Stomach (tissue), 19 donors: ENCODE measurements at places on chromosomes 6 and 20. TPM values are rescaled to one million over a fixed set of nuclear protein-coding genes. Genes with fewer than 3 reads are reported as not detected.

MOXD1 gene
- total RNA-seq, result 4.5 TPM

HRH3 gene
- total RNA-seq, result not detected

HLA-DMA gene
- total RNA-seq, result 77.4 TPM

OR2B6 gene
- not detected for total RNA-seq

TREML1 gene
- not detected for total RNA-seq

GJA10 gene
- not detected for total RNA-seq

PRSS35 gene
- total RNA-seq, result not detected

SYCP2L gene
- not detected for total RNA-seq

PDE7B gene
- 0.29 TPM for total RNA-seq

DNA sequence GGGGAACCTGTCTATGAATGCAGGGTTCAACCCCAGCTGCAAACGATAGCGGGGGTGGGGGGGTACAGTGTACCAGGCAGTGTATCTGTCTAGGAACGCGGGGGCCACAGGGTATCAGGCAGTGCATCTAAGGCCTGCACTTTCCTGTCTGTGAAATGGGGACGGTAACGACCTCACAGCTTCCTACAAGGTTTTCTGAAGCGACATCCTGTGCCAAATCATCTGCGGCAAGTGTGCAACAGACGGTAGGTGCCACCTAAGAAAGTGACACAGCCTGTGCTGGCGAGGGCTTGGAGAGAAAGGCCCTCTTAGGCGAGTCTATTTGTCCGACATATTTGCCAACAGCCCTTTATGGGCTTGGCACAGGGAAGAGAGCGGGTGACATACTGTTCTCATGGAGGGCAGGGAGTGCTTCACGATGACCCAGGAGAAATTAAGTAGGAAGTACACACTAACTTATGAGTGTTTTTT is 3.8 kb downstream of the DIDO1 start:
- H3K27me3 ChIP-seq, result no peaks in the 10 kb centered on the region
- no peaks in the 10 kb centered on the region for H3K36me3 ChIP-seq
- peaks cover 84% of the 10 kb centered on the region for H3K4me1 ChIP-seq
- DNase-seq, result peak; percentile 43

- DNase-seq, result peak; percentile 76
- H3K36me3 ChIP-seq, result no peaks in the 10 kb centered on the region
- H3K4me1 ChIP-seq, result peaks cover 36% of the 10 kb centered on the region
- no peak overlapping the region for H3K4me3 ChIP-seq
- no peaks in the 10 kb centered on the region for H3K27me3 ChIP-seq
- H3K27ac ChIP-seq, result no peak overlapping the region
Observed at GRCh38 chr6:42898891-42899361, 16.9 kb upstream of the PTCRA start.

DNA sequence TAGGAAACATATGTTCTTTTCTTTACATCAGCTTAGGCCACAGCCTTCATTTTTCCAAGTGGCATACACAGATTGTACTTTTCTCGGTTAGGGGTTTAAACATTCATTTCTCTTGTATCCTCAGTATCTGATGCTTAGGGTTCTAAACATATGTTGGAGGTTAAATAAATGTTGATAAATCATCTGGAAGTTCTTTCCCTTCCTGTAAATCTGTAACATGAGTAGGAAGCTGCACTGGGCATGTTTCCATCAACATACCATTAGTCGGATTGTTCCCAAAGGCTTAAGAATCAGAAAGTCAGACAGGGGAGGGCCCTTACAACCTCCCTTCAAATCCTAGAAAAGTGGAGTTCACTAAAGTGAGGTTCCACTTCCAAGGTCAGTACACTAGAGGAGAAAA is 54.8 kb upstream of the BCLAF1 start:
- H3K27ac ChIP-seq, result no peak overlapping the region
- peaks cover 3% of the 10 kb centered on the region for H3K4me1 ChIP-seq
- peaks cover 9% of the 10 kb centered on the region for H3K36me3 ChIP-seq
- H3K4me3 ChIP-seq, result no peak overlapping the region
- DNase-seq, result peak; percentile 51

DNA sequence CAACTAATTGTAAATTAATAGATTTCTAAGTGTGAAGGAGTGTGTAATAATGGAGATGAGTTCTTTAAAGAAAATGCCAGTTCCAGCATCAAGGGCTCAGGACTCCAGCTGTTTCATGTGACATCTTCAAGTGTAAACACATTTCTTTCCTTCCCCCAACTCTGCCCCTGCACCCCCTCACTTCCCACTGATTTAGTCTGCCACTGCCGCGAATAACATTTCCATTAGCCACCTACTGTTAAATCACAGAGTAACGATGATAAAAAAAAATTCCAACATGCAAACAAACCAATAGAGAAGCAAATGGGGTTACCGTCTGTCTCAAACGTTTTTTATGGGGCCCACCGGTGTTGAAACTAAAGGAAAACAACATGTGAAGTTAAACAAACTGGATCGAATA is 414.3 kb downstream of the SAMD5 start:
- no peak overlapping the region for H3K4me3 ChIP-seq
- H3K36me3 ChIP-seq, result no peaks in the 10 kb centered on the region
- H3K27ac ChIP-seq, result no peak overlapping the region
- H3K27me3 ChIP-seq, result no peaks in the 10 kb centered on the region
- no peak for DNase-seq

DNA sequence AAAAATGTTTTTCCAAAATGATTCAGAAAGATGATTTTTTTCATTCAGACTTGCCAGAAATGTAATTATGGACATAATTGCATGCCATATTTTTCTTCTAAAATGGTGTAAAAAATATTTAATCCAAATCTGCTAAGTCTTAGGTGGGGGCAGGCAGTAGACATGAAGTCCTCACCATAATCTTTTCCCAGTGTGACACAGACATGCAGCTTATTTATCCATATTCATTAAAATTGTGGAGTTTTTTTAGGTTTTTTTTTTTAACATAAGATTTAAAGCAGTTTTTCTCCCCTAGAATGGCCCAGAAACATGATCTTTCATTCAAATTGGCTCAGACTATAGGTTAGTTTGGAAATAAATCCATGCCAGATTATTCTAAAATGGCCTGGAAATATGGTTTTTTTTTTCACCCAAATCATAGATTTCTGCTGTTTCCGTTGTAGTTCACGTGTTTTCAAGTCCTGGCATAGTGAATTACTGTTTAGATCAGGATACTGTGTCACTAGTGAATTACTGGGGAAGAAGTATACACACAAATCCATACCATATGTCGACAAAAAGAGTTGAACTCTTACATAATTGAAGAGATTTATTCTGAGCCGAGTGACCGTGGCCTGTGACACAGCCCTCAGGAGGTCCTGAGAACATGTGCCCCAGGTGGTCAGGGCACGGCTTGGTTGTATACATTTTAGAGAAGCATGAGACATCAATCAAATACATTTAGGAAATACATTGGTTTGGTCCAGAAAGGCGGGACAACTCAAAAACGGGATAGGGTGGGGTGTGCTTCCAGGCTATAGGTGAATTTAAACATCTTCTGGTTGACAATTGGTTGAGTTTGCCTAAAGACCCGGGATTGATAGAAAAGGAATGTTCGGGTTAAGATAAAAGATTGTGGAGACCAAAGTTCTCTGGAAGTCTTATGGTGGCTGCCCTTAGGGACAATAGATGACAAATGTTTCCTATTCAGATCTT is 33.9 kb downstream of the ZNF133 start:
- no peak for DNase-seq
- H3K4me1 ChIP-seq, result no peaks in the 10 kb centered on the region
- no peaks in the 10 kb centered on the region for H3K36me3 ChIP-seq
- no peak overlapping the region for H3K4me3 ChIP-seq
- no peak overlapping the region for H3K27ac ChIP-seq
- H3K27me3 ChIP-seq, result no peaks in the 10 kb centered on the region

DNA sequence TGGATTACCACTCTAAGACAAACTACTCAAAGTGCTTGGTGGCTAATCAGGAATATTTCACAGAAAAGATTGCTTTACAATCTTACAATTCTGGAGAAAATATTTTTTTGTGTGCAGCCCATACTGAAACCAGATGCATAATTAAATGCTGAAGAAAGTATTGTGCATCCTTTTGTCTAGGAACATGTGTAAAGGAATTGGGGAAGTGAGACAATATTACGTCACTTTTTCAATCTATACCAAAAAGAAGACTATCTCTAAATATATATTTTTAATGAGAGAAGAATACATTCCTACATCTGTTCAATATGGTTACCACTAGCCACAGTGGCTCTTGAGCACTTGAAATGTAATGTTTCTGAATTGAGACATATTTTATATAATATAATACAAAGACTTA is 992.5 kb upstream of the ADGRB3 start:
- no peak for DNase-seq

- H3K27me3 ChIP-seq, result no peaks in the 10 kb centered on the region
- H3K36me3 ChIP-seq, result no peaks in the 10 kb centered on the region
- no peaks in the 10 kb centered on the region for H3K4me1 ChIP-seq
Observed at GRCh38 chr6:34114695-34115402, 31.0 kb downstream of the GRM4 start.

- DNase-seq, result no peak
- H3K4me3 ChIP-seq, result no peak overlapping the region
- H3K36me3 ChIP-seq, result peaks cover 92% of the 10 kb centered on the region
- H3K27me3 ChIP-seq, result no peaks in the 10 kb centered on the region
- H3K27ac ChIP-seq, result no peak overlapping the region
- H3K4me1 ChIP-seq, result peaks cover 8% of the 10 kb centered on the region
Observed at GRCh38 chr20:47655635-47656034, 129.6 kb downstream of the SULF2 start.

GRCh38 chr20:47724910-47725247 is 60.4 kb downstream of the SULF2 start:
- no peaks in the 10 kb centered on the region for H3K36me3 ChIP-seq

- peak; percentile 76 for DNase-seq
- H3K27ac ChIP-seq, result peak overlapping the region; percentile 10
- no peak overlapping the region for H3K4me3 ChIP-seq
- no peaks in the 10 kb centered on the region for H3K36me3 ChIP-seq
Observed at GRCh38 chr20:34907616-34908469, 31.4 kb downstream of the ACSS2 start.

GRCh38 chr20:22383156-22383555 is 201.2 kb downstream of the FOXA2 start:
- H3K4me3 ChIP-seq, result no peak overlapping the region
- DNase-seq, result no peak
- no peaks in the 10 kb centered on the region for H3K27me3 ChIP-seq
- no peaks in the 10 kb centered on the region for H3K4me1 ChIP-seq

DNA sequence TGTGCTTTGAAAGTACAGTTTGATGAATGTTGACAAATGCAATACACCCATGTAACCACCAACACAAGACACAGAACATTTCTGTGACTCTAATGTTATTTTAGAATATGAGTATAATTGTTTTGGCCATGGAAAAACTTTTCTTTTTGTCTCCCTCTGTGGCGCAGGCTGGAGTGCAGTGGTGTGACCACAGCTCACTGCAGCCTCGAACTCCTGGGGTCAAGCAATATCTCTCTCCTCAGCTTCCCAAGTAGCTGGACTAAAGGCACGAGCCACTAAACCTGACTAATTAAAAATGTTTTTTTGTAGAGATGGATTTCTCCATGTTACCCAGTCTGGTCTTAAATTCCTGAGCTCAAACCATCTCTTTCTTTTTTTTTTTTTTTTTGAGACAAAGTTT is 20.3 kb upstream of the BCAS4 start:
- H3K4me3 ChIP-seq, result no peak overlapping the region
- no peaks in the 10 kb centered on the region for H3K4me1 ChIP-seq
- DNase-seq, result no peak
- H3K36me3 ChIP-seq, result no peaks in the 10 kb centered on the region

GRCh38 chr20:14853079-14853478 is 515.7 kb upstream of the FLRT3 start:
- no peaks in the 10 kb centered on the region for H3K36me3 ChIP-seq
- H3K27ac ChIP-seq, result no peak overlapping the region
- no peaks in the 10 kb centered on the region for H3K27me3 ChIP-seq
- no peak overlapping the region for H3K4me3 ChIP-seq
- no peaks in the 10 kb centered on the region for H3K4me1 ChIP-seq
- no peak for DNase-seq

DNA sequence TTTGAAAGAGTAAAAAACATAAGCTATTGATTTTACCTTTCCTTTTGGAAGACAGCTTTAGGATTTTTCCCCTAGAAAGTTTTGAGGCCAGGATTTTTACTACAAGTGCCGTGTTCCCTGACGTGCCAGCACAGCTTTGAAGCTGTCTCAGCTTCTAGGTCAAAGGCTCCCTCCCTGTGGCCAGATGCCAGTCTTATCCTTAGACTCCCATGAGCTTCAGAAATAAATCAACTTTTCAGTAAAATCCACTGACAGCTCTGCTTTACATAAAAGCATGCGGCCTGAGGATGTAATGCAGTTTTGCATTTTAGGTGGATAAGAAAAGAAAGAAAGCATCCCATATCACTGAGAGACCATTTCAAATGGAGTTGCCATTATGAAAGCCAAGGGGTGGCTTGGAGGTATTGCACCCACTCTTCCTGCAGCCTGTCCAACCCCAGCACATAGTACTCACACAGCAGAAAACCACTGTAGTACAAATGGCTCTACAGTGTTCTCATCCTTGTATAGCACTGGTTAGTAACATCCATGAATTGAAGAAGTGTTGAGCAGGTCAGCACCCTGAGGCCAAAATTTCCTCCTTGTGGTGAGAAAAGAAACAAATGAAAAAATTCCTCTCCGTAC is 15.2 kb upstream of the ATXN1 start:
- no peaks in the 10 kb centered on the region for H3K36me3 ChIP-seq
- DNase-seq, result peak; percentile 37
- no peak overlapping the region for H3K27ac ChIP-seq
- H3K4me1 ChIP-seq, result no peaks in the 10 kb centered on the region
- no peaks in the 10 kb centered on the region for H3K27me3 ChIP-seq
- H3K4me3 ChIP-seq, result no peak overlapping the region

DNA sequence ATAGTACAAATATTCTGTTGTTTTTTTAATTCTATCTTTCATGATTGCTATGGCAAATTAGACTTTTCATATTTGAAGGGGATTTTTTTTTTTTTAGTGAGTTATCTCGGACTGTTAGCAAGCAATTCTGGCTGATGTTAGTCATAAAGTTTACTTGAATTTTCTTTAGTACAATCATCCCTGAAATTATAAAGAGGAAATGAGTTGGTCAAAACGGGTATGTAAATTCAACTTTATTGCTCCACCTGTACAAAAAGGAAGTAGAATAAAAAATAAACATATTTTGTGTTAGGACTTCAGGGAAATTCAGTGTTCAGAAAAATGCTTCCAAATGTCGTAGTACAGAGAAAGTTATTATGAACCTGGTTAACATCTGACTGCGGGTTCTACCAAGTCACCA is 40.3 kb downstream of the PPP1R14C start:
- H3K4me3 ChIP-seq, result no peak overlapping the region
- DNase-seq, result no peak
- no peaks in the 10 kb centered on the region for H3K36me3 ChIP-seq
- no peak overlapping the region for H3K27ac ChIP-seq

GRCh38 chr6:44779130-44779826 is 391.8 kb downstream of the CDC5L start:
- H3K4me3 ChIP-seq, result no peak overlapping the region
- no peaks in the 10 kb centered on the region for H3K4me1 ChIP-seq
- no peak overlapping the region for H3K27ac ChIP-seq

GRCh38 chr20:1994627-1995026 is 769 bp upstream of the PDYN start:
- H3K27ac ChIP-seq, result no peak overlapping the region
- no peak for DNase-seq
- H3K4me1 ChIP-seq, result no peaks in the 10 kb centered on the region
- no peaks in the 10 kb centered on the region for H3K36me3 ChIP-seq
